Hippocampal formation (tissue), 2 donors: ENCODE measurements at places on chromosomes 2 and 18.

DNA sequence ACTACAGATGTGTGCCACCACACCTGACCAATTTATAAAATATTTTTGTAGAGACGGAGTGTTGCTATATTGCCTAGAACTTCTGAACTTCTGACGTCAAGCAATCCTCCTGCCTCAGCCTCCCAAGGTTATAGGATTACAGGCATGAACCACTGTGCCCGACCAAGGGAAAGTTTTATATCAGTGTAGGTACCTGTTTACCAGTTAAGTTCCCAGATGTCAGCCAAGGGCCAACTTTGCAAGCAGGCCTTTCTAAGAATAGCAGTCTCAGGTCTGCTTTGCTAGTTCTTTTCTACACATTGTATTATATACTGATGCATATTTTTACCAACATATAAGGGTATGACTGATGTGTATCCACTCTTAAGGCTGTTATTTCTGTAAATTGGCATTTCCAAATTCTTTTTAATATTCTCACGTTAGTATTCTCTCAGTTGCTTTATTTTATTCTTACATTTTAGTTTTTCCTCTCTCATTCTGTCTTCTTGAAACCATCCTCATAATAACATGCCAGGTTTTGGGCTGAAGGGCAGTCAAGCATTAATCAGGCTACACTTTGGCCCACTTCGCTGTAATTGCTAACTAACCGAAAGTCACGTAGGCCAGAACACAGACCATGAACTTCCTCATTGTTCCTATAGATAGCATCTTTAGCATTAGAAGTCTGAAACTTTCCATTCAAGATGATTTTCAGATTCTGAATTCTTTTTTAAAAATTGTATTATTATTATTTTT is 25.0 kb upstream of the CXXC1 start:
- no peak for DNase-seq

DNA sequence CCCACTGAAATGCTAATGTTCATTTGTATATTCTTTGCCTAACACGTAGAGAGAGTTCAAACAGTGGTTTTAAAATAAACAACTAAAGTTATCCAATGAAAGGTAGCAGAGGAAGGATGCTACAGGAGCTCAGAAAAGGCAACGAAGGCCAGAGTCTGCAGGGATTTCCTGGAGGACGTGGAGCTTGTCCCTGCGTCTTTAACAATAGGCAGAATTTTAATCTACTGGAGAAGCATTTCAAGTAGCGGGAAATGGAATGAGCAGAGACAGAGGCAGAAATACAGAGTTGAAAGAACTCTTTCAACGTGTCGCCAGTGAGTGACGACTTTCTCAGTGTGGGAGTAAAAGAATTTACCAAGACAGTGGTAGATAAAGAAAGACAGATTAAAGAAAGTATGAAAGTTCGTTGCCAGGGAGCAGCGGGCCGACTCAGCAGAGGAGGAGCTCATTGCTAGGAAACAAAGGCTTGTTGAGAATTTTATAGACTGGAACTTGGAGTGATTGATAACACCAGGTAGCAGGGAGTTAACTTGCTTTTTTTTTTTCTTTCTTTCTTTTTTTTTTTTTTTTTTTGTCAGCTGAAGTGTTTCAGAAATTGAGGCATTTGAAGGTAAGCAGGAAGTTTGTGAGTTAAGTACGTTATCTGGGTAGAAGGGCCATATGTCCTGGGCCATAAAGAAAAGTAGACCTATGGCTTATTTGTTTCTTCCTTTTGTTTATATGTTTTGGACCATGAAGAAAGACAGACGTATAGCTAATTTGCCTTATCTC is 625 bp upstream of the NBAS start:
- DNase-seq = peak; percentile 81

GRCh38 chr2:14896330-14897030 is 264.0 kb downstream of the LRATD1 start:
- DNase-seq = no peak

DNA sequence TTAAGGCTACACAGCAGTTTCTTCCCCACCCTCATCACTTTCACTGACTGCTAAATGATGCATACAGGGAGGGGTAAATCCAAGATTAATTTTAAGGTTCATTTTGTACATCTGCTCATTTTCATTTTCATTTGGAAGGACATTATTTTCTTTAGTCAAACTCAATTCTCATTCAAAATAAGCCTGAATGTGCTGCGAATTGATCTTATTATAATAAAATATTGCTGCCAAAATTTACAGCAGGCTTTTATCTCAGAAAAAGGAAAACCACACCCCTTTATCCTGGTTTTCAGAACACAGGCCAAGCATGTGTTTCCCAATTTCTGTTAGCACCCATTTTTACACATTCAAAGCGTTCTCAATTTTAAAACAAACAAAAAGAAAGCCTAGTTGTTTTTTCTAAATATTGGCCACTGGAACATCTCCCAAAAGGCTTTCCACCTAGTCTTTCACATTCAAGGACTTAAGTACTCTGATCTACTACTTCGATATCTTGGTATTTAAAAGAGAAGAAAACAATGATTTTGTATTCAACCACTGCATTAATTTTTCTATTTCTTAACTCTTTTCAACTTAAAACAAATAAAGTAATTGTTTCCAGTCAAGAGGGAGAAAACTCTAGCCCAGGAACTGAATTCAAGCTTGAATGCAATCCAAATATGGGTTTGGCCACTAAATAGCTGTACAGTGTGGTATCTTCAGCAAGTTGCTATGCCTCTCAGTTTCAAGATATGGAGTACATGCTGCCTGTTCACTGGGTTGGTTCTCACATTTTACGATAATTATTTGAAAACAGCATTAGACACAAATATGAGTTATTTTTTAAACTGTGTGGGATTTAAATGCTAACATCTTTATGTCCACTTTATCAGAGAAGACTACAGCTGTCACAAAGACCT is 52.5 kb downstream of the CDH2 start:
- no peak for DNase-seq

DNA sequence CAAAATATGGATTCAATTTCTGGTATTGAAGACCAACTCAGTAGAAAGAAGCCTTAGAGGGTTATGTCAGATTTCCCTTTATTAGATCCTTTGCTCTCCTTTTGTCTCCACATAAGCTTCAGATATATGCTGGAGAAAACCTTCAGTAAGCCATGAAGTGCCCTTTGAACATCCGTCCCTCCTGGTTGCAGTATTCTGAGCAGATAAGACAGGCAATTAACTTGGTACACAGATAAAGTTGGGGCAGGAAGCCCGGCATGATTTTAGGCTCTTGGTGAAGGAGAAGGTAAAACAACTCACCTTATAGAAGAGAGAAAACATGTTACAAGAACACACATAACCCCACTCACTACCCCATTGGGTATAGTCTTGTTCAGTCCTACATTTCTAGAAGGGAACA is 76.4 kb downstream of the SRD5A2 start:
- no peak for DNase-seq

- DNase-seq = no peak
These were observed 22.0 kb downstream of the GALNT1 start for GRCh38 chr18:35603528-35603927.

DNA sequence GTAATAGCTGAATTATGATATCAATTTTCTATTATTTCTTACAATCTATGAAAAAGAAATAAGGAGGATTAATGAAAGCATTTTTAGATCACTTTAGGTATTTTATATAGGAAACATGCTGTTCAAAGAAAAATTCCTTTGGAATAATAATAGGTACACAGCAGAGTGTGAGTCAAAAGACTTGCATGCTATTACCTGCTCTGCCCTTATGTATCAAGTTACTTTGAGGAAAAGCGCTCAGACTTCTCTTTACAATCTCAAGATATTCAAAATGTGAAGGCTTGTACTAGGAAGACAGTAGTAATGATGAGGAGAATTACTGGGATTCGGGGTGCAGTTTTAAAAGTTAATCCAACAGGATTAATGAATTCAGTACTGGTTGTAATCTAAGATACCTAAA is 29.1 kb upstream of the RNU4ATAC start:
- DNase-seq = no peak

DNA sequence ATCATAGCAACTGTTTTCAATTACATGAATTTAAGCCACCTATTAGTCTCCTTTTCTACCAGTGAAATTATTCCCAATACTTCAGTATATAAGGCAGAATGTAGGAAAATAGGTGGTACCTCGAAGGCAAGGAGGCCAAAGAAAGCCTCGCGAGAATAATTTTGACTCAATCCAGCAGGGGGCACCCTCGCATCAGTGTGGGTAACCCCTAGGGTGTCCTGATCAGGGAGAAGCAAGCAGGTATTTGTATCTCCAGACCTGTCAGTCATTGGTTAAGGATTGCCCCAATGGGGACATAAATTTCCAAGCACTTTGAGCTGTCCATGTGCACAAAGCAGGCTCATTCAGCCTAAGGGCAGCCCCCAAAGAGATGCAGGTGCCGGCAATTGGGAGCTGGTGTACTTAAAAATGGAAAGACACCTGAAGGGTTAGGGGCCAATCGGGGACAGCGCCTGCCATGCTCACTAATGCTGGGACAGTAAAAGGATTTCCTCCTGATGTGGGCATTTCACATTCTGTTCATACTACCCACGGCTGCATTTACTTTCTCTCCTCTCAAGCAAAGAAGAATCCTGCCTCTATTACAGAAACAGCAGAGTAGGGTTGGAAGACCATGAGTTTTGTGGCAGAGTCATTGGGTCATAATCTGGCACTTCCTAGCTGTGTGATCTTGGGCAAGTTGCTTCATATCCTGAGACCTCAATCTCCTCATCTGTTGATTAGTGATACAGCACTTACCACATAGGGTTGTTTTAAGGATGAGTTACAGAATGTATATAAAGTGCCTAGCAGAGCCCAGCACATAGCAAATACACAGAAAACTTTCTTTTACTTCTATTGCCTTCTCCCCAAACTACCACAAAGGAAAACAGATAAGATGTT is 136.1 kb downstream of the ICOS start:
- DNase-seq = no peak

GRCh38 chr2:236863729-236864126 is 222.0 kb upstream of the COPS8 start:
- DNase-seq = no peak

DNA sequence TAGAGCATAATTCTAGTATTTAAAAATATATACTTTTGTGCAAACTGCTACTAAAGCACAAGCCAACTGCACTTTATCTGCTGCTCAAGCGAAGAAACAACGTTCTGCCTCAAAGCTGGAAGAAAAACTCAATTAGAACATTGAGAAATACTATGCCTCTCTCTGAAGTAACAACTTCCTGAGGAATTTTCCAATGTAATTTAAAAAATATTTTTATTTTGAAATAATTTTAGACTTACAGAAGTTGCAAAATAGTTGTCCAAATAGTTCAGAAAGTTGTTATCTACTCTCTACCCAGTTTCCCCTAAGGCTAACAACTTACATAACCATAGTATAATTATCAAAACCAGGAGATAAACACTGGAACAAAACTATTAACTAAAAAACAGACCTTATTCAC is 12.3 kb upstream of the POLI start:
- DNase-seq = no peak

DNA sequence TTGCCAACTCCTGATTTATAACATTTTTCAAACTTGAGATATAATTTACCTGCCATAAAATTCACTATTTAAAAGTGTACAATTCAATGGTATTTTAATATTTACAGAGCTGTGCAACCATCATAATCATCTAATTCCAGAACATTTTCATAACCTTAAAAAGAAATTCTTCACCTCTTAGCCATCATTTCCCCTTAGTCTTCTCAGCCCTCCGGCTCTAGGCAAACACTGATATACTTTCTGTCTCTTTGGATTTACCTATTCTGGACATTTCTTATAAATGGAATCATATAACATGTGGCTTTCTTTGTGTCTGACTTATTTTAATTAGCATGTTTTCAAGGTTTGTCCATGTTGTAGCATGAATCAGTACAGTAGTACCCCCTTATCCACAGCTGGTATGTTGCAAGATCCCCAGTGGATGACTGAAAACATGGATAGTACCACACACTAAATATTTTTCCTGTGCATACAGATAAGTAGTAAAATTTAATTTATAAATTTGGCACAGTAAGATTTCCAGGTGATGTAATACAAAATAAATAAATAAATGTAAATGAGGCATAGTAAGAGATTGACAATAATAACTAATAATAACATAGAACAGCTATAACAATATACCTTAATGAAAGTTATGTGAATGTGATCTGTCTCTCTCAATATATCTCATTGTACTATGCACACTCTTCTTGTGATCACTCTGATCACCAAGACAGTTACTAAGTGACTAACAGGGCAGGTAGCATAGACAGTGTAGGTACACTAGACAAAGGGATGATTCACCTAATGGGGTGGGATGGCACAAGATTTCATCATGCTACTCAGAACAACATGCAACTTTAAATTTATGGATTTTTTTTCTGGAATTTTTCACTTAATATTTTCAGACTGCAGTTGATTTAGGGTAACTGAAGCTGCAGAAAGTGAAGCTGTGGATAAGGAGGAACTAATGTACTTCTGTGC is 73.1 kb downstream of the RAB3GAP1 start:
- DNase-seq = no peak

GRCh38 chr2:15069149-15069548 is 436.6 kb downstream of the LRATD1 start:
- no peak for DNase-seq

GRCh38 chr2:105774781-105775337 is 30.1 kb downstream of the NCK2 start:
- no peak for DNase-seq

DNA sequence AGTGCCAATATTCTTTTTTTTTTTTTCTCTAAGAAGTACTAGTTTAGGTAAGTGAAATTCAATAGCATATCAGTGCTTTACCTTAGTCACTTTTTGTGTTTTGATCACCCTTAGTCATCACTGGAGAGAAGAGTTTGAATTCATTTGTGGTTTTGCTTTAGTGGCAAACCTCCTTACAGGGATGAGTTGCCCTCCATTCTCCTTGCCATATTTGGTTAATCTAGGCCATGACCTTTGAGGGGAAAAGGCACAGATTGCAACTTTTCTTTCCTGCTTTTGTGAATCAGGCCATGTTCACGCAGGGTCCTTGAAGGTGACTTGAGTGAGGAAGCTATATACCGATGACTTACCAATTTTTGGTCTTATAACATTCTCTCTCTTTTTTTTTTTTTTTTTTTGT is 34.4 kb downstream of the PLEKHA3 start:
- DNase-seq = no peak

- DNase-seq = no peak
These were observed 33.2 kb downstream of the OSGEPL1 start for GRCh38 chr2:189729430-189729829.

DNA sequence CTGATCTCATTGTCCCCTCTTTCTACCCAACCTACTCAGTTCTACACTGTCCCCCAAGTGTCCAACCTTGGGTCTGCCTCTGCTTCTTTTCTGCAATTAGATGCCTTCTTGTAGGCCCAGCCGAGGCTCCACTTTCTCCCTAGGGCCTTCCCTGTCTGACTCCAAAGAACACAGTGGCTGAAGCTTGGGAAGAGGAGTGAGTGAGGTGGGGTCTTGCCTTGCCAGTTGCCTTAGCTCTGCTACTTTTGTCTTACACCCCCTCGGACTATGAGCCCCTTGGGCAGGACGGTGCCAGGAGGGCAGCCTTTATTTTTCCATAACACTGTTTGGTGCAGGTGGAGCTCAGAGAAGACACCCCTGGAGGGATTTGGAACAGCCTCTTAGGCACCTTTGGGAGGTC is 345.1 kb downstream of the CYP26B1 start:
- DNase-seq = no peak
